Activated CD4-positive, alpha-beta T cell treated with anti-CD3 and anti-CD28 coated beads, Interleukin-2, amount 50 U/mL, for 48 hours (primary cell): ENCODE measurements at places on chromosomes 2 and 18.
A peak's percentile ranks its signal among the peaks of the same experiment; 100 is the strongest.

DNA sequence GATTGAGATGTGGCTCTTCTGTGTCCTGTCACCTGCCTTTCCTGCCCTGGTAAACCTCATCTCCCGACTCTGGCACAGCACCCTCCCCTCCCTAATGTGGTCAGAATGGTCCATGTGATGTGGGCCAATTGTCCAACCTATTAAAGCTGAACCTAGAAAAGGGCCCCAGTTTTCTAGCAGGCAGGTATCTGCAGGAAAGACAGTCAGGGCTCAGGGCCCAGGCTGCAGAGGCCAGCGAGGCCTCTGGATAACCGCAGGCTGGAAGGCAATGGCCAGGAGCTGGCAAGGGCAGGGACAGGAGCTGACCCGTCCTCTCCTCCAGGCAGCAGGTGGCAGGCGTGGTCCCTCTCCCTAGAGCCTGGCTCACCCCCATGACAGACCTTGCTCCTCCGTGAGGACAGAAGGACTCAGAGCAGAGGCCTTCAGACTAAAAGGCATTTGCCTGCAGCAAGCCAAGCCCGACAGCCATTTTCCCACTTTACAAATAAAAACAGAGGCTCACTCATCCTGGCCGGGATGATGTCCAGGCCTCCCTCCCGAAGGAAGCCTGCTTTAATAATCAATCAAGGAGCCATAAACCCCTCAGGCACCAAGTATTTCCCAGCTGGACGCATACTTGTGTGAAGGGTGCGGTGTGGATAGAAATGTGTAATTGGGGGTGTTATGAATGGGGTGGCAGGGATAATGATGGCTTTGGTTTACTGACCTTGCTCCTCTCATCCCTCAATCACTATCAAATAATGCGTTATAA lies 107.1 kb downstream of the TWIST2 start:
- no peak for DNase-seq

GRCh38 chr2:113248997-113249770 lies 29.5 kb downstream of the PAX8 start:
- peak; percentile 80 for DNase-seq

DNA sequence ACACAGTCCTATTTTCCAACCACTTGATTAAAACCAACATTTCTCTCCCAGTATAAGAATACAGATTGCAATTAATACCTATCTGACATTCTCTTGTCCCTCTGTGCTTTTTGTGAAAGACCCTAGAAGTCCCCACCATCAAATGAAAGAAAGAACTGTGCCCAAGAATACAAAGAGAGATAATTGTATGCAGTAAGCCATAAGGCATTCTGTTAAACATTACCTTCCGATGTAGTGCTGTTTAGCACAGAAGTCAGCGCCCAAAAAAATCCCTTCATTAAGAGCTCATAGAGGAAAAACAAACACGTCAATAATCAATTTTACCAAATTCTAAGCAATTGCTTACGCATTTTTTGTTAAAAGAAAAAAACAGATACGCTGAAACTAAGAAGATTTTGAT lies 41.1 kb downstream of the ZNF516 start:
- DNase-seq: no peak

GRCh38 chr2:6911721-6912120 lies 5.5 kb upstream of the RNF144A start:
- no peak for DNase-seq

- DNase-seq: no peak
These were observed 223.2 kb downstream of the ANAPC1 start for GRCh38 chr2:111660811-111661210.

DNA sequence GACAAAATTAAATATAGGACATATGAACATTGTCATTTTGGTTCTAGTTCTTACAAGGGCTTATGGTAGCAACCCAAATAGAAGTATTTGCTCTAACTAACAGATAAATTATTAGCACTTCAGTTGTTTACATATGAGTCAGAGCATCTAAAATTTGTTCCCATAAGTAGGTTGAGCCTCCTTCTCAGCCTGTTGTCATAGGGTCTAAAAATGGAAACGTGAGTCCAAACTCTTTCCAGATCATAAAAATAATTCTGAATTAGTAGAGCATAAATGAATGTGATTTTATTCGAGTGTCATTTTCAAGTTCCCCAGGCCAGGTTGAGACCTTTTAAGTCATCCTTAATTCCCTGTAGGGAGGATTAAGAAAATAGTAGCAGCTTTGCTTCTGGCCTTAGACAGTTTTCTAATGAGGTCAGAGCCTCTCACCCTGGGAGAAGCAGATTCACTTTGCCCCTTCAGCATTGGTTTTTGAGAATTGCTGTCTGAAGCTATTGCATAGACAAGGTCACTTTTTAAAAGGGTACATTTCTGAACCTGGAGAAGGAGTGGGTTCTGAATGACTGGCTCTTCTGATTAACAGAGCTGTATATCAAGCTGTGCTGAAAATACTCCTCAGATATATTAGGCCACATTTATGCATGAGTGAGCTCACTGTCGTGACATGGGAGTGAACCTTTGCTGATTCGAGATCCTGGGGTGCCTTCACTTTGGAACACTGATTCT lies 164.3 kb downstream of the NEDD4L start:
- no peak for DNase-seq

- DNase-seq: no peak
These were observed 124.8 kb upstream of the RMDN2 start for GRCh38 chr2:37800176-37800858.

GRCh38 chr2:172109988-172110811 lies 7.5 kb upstream of the DLX2 start:
- no peak for DNase-seq

DNA sequence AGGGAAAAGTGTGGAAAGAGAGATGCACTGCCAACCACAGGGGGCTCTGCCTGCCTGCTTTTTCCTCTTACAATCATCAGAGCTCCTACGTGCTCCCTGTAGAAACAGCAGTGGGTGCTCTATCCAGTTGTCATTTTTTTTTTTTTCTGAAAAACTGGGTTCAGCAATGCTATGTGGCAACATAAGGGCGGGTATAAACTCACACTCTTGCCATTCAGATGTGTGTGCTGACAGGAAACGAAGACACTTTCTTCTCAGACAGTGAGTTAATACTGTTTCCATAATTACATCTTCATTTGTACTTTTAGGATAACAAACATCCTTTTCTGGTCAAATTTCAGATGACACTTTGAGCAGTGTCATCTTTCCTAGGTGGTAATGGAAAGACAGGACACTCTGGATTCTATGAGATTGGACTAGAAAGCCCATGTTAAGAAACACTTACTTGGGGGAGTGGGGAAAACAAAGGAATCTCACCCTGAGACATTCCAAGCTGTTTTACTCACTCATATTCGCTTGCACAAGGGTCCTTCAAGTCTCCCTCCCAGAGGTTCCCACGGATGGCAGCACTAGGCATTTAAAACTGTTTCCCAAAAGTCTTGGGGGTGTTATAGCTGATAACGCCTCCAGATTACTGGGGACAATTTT lies 41.3 kb downstream of the CCDC93 start:
- no peak for DNase-seq

DNA sequence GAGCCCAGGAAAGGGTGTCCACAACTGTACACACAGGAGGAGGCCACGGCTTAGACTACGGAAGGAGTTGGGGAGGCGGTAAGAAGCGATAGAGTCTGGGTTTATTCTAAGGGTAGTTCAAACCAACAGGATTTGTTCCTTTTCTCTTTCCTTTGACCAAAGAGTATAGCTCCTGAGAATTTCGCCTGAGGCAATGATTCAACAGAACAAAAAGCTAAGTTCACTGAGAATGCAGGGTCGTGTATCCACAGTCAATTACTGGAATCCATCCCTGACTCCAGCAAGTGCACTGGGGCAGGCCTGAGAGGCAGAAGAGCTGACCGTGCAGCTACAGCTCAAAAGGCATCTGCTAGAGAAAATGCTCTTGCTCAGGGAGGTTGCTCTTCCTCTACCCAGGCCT lies 140.9 kb downstream of the TFCP2L1 start:
- no peak for DNase-seq

DNA sequence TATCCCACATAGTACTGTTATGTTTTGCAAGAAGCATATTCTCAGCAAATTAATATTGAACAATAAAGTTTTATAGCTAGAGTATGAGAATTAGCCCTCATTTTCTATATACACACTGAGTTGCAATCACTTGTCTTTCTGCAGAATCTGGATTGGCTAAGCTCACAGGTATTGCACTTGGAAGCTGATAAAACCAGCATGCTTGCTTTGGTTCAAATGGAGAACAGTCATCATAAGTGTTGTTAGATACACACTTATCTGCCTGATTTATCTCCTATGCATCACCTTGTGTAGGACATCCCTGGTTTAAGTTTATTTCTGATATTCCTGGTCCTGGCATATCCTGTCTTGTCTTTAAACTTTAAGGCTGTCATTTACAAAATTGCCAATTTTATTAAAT lies 38.0 kb upstream of the CYP20A1 start:
- DNase-seq: no peak

DNA sequence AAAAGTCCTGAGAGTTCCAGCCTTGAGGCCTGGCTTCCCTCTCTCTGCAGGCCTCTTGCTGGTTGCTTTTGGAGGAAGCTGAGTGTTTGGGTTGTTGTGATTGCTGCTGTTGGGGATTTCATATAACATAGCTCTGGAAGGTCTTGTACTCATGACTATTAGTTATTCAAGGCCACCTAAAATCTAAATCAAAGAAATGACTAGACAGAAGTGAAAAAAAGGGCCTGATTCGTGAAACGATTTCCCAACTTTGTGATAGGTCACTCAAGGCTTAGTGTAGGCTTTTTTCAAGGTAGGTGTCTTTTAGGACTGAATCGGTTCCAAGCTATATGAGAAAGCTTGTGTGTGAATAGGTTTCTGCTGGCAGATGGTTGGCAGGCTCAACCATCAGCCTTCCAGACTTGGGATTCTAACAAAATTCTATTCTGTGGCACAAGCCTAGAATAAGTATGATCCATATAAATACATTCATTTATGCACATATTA lies 164.4 kb downstream of the FMNL2 start:
- no peak for DNase-seq

DNA sequence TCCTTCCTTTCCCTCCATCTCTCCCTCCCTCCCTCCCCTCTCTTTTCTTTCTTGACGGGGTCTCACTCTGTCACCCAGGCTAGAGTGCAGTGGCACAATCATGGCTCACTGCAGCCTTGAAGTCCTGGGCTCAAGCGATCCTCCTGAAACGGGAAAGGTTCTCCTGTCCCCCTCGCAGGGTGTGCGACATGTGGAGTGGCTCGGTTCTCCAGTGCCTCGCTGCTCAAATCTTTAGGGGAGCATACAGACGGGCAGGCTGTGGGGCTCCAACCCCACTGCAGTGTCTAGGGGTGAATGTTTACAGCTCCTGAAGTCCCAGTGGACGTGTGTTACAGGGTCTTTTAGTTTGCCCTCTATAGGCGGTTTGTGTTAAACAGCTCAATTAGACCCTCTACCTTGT lies 74.0 kb downstream of the MEX3C start:
- DNase-seq: no peak

DNA sequence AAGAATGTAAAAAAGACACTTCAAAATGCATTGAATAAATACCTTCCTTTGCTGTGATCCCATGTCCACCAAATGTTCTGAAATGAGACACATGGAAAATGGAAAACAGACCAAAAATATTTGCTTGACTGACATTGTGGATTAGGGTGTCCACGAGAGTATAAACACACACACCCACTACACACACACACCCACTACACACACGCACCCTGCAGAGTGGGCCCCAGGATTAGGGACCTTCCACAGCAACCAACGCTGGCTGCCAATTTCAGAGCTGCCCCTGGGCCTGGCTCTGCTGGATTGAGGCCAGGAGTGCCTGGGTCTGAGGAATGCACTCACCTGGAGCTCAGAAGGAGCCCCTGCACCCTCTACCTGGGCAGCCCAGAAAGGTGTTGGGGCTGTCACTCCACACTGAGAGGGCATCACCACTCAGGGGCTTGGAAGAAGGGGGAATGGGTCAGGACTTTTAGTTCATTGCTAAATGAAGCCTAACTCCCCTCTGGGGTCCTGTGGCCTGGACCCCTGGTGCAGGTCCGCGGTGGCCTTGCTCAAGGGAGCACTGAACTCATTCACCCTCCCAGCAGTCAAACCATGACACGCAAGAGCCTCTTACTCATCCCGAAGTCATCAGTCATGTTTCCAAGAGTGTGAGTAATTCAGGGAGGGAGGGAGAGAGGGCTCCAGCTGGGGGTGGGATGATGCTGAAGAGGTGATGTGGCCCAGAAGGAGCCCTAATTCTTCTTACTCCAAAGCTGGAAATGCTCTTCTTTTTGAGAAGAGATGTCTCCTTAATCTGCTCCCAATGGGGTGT lies 50.2 kb upstream of the PLB1 start:
- peak; percentile 67 for DNase-seq

DNA sequence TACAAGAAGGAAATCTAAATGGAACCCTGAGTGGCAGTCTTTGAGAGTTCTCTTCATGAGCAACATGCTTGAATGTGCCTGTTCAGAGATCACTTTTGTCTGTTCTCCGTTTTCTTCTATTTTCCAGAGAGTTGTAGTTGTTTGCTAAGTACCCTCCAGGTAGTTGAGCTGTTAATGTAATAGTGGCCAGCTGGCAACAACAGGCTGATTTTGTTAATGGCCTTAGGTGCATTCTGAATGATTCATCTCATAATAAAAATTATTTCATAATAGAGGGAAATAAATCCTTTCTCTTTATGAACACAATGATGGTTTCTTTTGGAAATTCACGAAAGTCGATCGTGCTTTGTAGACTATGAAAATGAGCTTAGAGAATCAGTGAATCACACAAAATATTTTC lies 136.8 kb downstream of the LRP1B start:
- no peak for DNase-seq

- no peak for DNase-seq
These were observed 139.3 kb downstream of the KLHL29 start for GRCh38 chr2:23524261-23524706.

DNA sequence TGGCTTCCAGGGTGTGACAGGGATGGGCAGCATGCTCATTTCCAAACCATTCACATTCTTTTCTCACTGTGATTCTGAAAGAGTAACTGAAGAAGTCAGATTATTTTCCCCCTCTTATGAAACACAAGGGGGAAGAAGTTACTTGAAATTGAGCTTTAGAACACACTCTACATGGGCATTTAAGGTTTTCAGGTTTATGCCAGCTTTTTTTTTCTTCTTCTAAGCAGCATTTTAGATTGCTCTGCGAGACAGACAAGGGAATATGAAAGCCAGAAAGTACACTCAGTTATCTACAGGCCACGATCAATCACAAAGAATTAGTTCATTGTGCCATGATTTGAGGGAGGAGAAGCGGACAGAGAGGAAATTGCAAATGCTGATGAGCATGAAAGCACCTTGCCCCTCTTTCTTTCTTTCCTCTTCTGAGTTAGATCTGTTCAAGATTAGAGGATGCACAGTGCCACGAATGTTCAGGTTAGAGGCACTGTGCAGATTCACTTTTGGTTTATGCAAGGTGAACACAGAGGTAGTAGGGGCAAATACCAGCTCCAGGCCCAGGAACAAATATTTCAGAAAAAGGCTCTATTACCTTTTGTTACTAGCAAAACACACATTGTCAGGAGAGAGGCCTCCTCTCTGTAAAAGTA lies 49.2 kb downstream of the CXCR4 start:
- no peak for DNase-seq

DNA sequence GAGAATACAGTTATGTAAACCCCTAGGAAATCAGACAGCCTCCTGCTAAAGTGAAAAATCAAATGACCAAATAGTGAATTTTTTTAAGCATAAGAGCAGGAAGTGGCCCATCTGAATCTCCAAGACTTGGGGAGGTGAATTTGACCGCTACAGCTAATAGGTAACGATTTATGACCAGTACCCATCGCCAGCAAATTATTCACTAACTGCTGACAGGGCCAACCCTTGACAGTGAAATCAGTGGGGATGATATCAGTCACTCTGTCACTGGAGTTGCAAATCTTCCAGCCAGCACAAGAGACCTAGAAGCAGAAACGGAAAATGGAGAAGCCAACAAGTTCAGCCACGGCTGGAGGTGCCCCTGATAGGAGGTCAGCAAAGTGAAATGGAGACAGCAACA lies 164.3 kb upstream of the PIK3C3 start:
- DNase-seq: no peak
